ENCODE measurements at places on chromosomes 2 and 18.

GRCh38 chr2:232292395-232293154 is 86.0 kb upstream of the ALPP start:
- no peak for DNase-seq

GRCh38 chr18:45854036-45854586 is 28.6 kb downstream of the SIGLEC15 start:
- DNase-seq = no peak

DNA sequence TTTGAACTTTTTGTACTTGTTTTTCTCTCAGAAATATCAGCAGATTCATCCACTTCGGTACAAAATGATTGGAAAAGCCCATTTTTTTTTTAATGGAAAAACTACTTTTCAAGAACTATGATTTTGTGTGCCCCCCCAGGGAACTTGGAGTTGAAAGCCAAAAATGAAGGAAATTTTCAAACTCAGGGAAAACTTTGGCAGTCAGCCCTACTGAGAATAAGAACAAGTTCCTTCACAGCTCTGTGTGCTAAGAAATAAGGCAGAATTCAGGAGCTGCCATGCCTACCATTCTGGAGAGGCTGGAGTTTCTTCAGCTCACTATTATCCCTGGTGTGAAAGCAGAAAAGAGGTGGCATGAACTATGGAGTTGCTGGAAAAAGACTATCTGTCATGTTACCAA is 226.0 kb upstream of the SLC35G4 start:
- DNase-seq = no peak

- DNase-seq = no peak
Observed at GRCh38 chr18:74534150-74534969, at the start of gene CNDP1. TSS of gene CNDP1 (plus strand) at chr18:74534500. CDS start at chr18:74534668, 168 bp downstream.

- no peak for DNase-seq
Observed at GRCh38 chr2:74033375-74033774, 48.7 kb downstream of the TET3 start.

DNA sequence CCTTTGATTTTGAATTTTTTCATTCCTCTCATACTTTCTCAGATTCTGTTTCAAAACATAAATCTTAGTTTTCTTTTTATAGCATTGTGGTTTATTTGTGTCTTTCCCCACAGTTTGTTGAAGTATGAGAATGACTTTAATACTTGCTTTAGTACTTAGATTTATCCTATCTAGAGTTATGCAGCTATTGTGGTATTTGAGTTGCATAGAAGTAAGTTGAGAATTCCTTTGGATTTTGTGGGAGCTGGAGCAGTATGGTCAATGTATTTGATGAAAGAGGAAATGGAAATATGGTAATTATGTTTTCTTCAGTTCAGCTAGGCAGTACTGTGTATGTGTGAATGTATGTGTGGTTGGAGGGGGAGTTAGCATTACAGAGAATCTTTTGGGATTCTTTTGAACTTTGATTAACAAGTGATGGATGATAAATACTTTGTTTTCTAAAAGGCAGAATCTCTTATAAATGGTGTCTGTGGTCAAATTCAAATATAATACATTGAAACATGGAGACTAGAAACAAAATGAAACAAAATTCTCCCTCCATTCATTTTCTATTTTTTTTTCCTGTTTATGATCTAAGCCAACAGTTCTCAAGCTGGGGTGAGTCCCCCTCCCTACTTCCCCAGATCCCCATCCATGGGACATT is 3.0 kb downstream of the ACVR2A start:
- DNase-seq = no peak

- DNase-seq = no peak
Observed at GRCh38 chr18:8933714-8934284, 168.7 kb upstream of the NDUFV2 start.

- DNase-seq = no peak
Observed at GRCh38 chr2:129296806-129297205, 682.7 kb upstream of the RAB6C start.

DNA sequence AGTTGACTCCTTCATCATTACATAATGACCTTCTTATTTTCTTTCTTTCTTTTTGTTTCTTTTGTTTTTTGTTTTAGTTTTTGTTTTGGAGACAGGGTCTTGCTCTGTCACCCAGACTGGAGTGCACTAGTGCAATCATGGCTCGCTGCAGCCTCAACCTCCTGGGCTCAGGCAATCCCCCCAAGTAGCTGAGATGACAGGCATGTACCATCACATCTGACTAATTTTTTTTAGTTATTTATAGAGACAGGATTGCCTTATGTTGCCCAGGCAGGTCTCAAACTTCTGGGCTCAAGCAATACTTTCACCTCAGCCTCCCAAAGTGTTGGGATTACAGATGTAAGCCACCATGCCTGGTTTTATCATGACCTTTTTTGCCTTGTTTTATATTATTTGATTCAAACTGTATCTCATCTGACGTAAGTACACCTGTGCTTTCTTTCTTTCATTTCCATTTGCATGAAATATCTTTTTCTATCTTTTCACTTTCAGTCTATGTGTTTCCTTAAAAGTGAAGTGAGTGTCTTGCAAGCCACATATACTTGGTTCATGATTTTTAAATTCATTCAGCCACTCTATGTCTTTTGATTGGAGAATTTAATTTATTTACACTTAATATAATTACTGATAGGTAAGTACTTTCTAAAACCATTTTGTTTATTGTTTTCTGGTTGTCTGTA is 39.1 kb downstream of the SP100 start:
- DNase-seq = no peak

GRCh38 chr2:233934524-233934923 is 17.4 kb downstream of the TRPM8 start:
- DNase-seq = no peak
